ENCODE measurements at places on chromosomes 5 and 9.

- DNase-seq = no peak
Measured at GRCh38 chr9:71245651-71246050, 124.2 kb upstream of the TRPM3 start.

DNA sequence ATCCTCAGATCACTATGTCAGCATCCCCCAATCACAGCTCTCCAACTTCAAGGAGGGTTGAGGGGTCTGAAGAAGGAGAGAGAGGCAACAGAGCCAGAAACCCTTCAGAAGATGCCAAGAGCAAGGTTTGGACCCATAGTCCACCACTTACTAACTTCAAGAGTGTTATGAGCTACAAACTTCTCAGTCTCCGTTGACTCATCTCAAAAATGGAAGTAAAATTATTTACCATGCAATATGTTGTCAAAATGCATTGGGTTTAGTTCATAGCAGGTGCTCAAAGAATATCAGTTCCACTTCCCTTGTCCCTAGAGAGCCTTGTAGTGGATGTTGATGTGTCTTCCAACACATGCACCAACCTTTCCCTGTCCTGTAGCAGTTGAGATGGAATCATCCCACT lies 116.0 kb downstream of the KCNIP1 start:
- no peak for DNase-seq

- no peak for DNase-seq
Measured at GRCh38 chr5:127599847-127600246, 49.0 kb upstream of the CTXN3 start.

- DNase-seq = no peak
Measured at GRCh38 chr5:65329266-65329665, 152.5 kb downstream of the ADAMTS6 start.

DNA sequence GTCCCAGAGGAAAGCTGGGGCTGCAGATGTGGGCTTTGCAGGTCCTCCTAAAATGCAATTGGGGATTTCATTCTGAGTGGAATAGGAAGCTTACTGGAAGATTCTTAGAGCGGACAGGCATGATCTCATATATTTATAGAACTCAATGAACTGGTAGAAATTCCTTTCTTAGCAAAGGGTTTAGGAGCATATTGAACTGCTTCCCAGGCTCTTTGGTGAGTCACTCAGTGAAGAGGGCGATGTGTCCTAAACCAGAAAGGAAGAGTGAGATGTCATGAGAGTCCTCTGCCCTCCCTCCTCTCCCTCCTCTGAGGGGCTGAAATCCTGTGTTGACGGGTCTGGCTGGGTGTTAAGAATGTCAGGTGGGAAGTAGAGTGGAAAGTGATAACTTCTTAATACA lies 26.3 kb upstream of the SEMA6A start:
- DNase-seq = no peak

- DNase-seq = no peak
Measured at GRCh38 chr9:13607481-13608441, 328.3 kb upstream of the MPDZ start.

All from left renal pelvis (tissue), 4 donors.